ENCODE measurements at places on chromosomes 1 and 21. TPM values are rescaled to one million over a fixed set of nuclear protein-coding genes. Genes with fewer than 3 reads are reported as not detected.

- DNase-seq, result peak; percentile 84
- H3K4me1 ChIP-seq, result no peaks in the 10 kb centered on the region
- H3K4me3 ChIP-seq, result peak overlapping the region; percentile 91
These were observed 2.1 kb downstream of the ADGRL2 start for GRCh38 chr1:81802707-81803430.

SLC26A9 gene
- total RNA-seq, result 0.16 TPM

OR2T35 gene
- not detected for total RNA-seq

DNA sequence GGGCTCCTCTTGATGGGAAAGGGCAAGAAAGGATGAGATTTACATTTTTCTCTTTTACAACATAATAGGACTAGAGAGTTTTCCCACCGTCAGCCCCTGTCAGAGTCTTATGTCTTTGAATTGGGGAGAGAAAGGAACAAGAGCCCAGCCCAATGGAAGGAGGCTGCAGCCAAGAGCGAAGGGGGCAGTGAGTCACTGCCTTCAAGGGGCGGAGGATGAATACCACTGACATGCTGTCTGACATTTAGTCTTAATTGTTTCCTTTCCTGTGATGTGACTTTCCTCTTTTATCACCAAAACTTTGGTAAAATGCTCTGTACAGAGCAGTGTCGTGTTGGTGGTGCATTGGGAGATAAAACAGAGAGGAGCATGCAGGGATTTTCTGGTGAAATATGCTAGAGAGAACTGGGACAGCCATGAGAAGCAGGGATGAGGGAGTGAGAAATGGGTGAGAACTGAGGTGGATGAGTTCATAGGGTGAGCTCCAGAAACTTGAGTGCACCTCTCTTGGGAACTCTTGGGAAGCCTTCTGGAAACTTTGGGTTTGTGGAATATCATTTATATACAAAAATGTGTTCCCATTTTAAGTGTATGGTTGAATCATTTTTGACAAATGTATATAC, 179.9 kb upstream of the FGGY start:
- H3K36me3 ChIP-seq, result no peaks in the 10 kb centered on the region
- DNase-seq, result peak; percentile 84
- H3K27ac ChIP-seq, result peak overlapping the region; percentile 59
- H3K27me3 ChIP-seq, result no peaks in the 10 kb centered on the region
- H3K4me1 ChIP-seq, result no peaks in the 10 kb centered on the region
- H3K4me3 ChIP-seq, result no peak overlapping the region

DNA sequence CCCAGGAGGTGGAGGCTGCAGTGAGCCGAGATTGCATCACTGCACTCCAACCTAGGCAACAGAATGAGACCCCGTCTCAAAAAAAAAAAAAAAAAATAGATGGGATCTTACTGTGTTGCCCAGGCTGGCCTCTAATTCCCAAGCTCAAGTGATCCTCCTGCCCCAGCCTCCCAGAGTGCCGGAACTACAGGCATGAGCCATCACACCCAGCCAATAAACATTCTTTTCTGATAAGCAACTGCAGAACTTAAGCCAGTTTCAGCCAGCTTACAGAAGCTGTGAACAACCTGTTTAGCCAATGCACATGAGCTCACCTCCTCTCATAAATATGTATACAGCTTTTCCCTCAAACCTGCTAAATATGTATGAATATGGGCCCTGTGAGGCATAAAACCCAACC, 3.1 kb upstream of the MIIP start:
- H3K4me3 ChIP-seq, result no peak overlapping the region
- no peak for DNase-seq
- peaks cover 21% of the 10 kb centered on the region for H3K36me3 ChIP-seq
- no peaks in the 10 kb centered on the region for H3K27me3 ChIP-seq
- no peak overlapping the region for H3K27ac ChIP-seq
- no peaks in the 10 kb centered on the region for H3K4me1 ChIP-seq

DNA sequence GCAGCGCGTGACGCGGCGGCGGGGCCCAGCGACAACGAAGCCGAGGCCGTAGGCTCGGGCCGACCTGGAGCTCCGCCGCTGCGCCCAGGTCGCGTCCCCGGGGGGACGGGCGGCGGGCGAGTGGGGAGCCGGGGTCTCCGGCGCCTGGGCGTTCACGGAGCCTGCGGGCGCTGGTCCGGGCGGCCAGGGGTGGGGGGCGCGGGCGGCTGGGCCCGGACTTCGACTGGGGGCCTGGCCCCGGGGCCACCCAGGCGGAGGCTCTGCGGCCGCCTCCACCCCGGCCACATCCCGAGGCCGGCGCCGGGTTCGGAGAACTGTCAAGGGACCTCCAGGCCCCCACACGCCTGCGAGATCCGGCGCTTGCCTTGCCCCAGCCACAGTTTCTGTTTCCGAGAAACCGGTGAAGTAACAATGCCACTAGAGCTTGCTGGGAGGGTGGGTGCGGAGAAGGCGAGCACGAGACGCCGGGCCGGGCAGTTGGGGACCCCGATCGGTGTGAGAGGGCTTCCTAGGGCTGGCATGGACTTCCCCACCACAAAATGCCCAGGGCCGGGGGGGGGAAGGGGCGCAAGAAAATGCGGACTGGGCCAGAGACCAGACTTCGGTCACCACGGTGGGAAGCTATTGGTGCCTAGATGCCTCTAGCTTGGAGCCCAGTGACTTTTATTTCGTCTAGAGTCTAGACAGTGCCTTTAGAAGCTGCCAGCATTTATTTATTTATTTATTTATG, 501 bp downstream of the FBXO6 start:
- peak; percentile 84 for DNase-seq
- H3K27ac ChIP-seq, result no peak overlapping the region
- H3K36me3 ChIP-seq, result no peaks in the 10 kb centered on the region
- no peaks in the 10 kb centered on the region for H3K4me1 ChIP-seq
- H3K4me3 ChIP-seq, result peak overlapping the region; percentile 73

- no peak overlapping the region for H3K27ac ChIP-seq
- no peak overlapping the region for H3K4me3 ChIP-seq
- H3K4me1 ChIP-seq, result no peaks in the 10 kb centered on the region
- H3K36me3 ChIP-seq, result no peaks in the 10 kb centered on the region
These were observed 78.9 kb downstream of the CAMTA1 start for GRCh38 chr1:6864166-6864565.

DNA sequence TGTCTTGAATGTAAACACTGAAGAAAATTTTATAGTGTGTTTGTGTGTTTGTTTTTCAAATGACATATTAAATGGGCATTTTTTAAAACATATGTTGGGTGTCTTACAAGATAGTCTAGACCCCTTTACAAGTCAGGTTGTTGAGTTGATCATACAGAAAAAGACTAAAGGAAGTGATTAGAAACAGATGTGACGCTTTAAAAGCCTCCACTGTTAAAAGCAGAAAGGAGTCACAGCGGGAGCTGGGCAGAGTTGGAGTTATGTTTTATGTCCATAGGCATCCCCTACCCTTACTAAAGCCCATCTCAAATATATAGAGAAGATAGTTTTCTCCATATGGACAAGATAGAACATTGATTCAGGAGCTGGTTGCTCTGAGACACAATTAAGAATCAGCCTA, 393.9 kb downstream of the PLPP3 start:
- no peak for DNase-seq
- no peaks in the 10 kb centered on the region for H3K27me3 ChIP-seq
- no peaks in the 10 kb centered on the region for H3K36me3 ChIP-seq

SLC16A4 gene
- 0.86 TPM for total RNA-seq

DNA sequence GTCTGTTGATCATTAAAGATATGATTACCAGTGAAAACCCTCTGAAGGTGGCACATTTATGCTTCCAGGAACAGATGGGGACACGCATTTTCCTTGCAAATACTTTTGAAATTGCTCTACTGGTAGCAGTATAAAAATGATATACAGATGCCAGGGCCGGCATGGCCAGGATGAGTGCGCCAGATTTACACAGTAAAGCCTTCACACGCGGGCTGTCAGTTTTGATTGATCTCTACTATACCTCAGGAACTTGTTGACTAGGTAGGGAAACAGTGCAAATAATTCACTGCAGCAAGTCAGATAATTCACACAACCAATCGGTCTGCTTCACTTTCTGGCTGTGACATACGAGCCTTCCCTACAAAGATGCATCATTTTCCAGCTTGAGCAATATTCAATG, 123.2 kb upstream of the BARHL2 start:
- no peak for DNase-seq
- no peak overlapping the region for H3K4me3 ChIP-seq
- H3K27ac ChIP-seq, result no peak overlapping the region
- peaks cover 9% of the 10 kb centered on the region for H3K4me1 ChIP-seq
- peaks cover 59% of the 10 kb centered on the region for H3K27me3 ChIP-seq

DNA sequence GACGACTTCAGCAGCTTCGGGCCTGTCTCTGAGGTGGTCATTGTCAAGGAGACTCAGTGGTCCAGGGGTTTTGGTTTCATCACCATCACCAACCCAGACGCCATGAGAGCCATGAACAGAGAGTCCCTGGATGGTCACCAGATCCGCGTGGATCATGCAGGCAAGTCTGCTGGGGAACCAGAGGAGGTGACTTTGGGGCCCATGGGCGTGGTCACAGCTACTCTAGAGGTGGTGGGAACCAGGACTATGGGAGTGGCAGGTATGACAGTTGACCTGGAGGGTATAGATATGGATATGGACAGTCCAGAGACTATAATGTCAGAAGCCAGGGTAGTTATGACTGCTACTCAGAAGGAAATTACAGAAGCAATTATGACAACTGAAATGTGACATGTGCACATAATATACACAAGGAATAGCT, 19.3 kb upstream of the METTL13 start:
- H3K36me3 ChIP-seq, result no peaks in the 10 kb centered on the region
- no peak overlapping the region for H3K27ac ChIP-seq
- no peaks in the 10 kb centered on the region for H3K27me3 ChIP-seq
- no peaks in the 10 kb centered on the region for H3K4me1 ChIP-seq
- no peak for DNase-seq
- no peak overlapping the region for H3K4me3 ChIP-seq

CSF3R gene
- total RNA-seq, result 1.1 TPM

CD160 gene
- not detected for total RNA-seq

- no peaks in the 10 kb centered on the region for H3K27me3 ChIP-seq
- no peak overlapping the region for H3K4me3 ChIP-seq
- H3K27ac ChIP-seq, result no peak overlapping the region
- DNase-seq, result peak; percentile 23
- H3K36me3 ChIP-seq, result peaks cover 68% of the 10 kb centered on the region
- no peaks in the 10 kb centered on the region for H3K4me1 ChIP-seq
These were observed 20.9 kb downstream of the POFUT2 start for GRCh38 chr21:45266518-45267389.

GSTM1 gene
- 54.1 TPM for total RNA-seq

FCRLA gene
- not detected for total RNA-seq

Measured in endodermal cell (in vitro differentiated cells).